Endothelial cell of umbilical vein (primary cell): ENCODE measurements at places on chromosomes 1 and 21. TPM values are rescaled to one million over a fixed set of nuclear protein-coding genes. Genes with fewer than 3 reads are reported as not detected.

The BMP8A gene
- 0.44 TPM in 1 of 2 replicates, not detected in the other for total RNA-seq

The ASCL5 gene
- total RNA-seq: not detected in 2 replicates

GRCh38 chr1:100347009-100347966 is 5.0 kb upstream of the CDC14A start:
- H3K4me1 ChIP-seq: peaks cover 12% of the 10 kb centered on the region
- peak; percentile 6 for DNase-seq
- H3K27ac ChIP-seq: no peak overlapping the region
- no peaks in the 10 kb centered on the region for H3K36me3 ChIP-seq
- no peaks in the 10 kb centered on the region for H3K27me3 ChIP-seq
- H3K4me3 ChIP-seq: no peak overlapping the region

DNA sequence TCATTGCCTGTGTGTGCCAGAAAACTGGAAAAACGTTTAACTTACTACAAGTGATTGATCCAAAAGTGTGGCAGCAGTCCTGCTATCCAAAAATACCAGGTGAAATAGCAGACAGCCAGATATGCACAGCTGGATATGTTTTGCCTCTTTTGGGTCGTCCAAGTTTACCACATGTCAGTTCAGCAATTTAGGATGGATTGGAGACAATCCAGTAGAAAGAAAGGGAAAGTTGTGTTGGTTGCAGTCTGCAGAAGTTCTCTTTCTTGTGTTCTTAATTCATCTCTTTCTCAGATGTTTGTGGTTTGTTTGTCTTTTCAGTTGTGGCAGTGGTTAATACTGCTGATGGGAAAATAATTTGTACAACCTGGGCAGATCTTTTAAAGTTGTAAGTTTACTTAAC is 645.0 kb downstream of the PTPRC start:
- DNase-seq: no peak
- H3K27ac ChIP-seq: no peak overlapping the region
- no peaks in the 10 kb centered on the region for H3K36me3 ChIP-seq
- H3K4me3 ChIP-seq: no peak overlapping the region
- peaks cover 4% of the 10 kb centered on the region for H3K4me1 ChIP-seq
